ENCODE measurements at places on chromosomes 1 and 21.

- DNase-seq: no peak
Observed at GRCh38 chr21:25425156-25425555, 182.1 kb downstream of the MRPL39 start.

DNA sequence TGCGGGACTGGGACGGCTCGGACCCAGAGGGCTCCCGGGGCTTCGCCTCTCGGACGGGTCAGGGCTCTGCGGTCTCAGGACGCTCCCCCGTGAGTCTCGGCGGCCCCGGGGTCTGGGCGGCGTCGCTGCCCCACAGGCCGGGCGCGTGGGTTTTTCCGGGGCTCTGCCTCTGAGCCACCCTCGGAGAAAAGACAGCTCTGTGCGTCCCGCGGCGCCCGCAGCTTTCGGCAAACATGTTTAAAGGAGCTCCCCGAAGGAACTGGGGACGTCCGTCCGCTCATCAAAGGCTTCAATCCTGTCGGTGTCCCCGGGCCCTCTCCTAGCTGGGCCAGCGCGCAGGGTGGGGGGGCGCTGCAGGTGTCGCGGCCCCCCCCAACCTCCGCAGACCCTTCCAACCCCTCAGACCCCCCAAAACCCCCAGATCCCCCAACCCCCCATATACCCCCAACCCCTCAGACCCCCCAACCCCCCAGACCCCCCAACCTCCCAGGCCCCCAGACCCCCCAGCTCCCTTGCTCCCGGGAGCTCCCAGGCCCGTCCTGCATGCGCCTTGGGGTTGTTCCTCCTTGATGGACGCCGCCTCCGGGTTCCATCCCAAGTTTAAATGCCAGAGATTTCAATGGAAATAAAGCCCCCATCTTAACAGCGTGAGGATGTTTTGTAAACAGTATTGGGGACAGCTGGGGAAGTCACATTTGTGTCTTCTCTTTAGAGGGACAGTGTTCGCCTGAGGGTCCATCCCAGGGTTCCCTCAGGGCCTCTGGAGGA is 996 bp upstream of the C1orf159 start:
- no peak for DNase-seq

- no peak for DNase-seq
Observed at GRCh38 chr1:246659594-246660140, 64.5 kb upstream of the SCCPDH start.

- no peak for DNase-seq
Observed at GRCh38 chr1:154419620-154420571, 14.8 kb downstream of the IL6R start.

- DNase-seq: no peak
Observed at GRCh38 chr1:11525151-11525505, 46.2 kb downstream of the DISP3 start.

DNA sequence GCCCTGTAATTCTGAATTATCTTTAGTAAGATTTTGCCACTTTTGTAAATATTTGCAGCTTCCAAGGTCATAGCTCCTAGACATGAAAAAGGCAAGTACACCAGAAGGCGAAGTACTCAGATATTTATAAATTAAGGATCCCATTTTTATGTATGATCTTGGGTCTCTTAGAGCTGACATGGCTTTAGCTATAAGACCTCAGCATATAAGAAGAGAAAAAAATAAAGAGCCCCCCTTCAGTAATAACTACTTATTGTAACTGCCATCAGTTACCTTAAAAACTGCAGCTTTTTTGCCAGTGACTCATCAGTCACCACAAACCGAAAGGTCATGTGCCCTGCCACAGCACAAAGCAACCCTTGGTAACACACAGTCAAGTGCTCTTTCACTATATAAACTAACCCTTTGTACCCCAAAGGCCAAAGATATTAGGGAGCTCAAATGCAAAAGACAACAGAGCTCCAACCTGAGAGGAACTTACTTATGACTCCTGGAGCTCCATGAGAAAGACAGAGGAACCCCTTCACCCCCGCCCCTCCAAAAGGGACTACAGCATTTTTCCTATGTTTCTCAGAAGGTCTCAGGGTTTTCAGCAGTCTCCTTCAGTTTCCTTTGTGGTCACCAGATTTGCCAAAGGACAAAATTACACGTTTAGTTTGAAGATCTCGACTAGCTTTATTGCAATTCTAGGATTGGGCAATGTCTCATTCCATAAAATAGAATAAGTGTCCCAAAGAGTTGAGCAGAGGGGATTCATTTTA is 219.8 kb upstream of the DUSP10 start:
- no peak for DNase-seq

DNA sequence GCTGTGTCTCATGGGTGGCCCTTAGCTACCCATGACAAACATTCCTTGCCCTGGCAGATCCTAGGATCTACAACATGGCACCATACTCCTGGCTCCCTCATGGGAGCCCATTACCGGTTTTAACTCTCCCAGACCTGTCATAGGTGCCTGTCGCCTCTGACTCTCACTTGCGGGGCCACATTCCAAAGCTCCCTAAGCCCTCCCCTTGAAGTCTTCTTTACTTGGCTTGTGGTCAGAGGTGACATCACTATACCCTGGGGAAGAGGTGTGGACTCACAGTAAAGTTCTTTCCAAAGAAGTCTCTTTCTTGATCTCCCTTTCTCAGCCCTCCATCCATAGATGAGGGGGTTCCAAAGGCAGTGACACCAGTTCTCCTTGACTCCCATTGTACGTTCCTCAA is 5.4 kb upstream of the SLAMF9 start:
- DNase-seq: no peak

- no peak for DNase-seq
Observed at GRCh38 chr1:7438921-7439655, 332.0 kb upstream of the VAMP3 start.

DNA sequence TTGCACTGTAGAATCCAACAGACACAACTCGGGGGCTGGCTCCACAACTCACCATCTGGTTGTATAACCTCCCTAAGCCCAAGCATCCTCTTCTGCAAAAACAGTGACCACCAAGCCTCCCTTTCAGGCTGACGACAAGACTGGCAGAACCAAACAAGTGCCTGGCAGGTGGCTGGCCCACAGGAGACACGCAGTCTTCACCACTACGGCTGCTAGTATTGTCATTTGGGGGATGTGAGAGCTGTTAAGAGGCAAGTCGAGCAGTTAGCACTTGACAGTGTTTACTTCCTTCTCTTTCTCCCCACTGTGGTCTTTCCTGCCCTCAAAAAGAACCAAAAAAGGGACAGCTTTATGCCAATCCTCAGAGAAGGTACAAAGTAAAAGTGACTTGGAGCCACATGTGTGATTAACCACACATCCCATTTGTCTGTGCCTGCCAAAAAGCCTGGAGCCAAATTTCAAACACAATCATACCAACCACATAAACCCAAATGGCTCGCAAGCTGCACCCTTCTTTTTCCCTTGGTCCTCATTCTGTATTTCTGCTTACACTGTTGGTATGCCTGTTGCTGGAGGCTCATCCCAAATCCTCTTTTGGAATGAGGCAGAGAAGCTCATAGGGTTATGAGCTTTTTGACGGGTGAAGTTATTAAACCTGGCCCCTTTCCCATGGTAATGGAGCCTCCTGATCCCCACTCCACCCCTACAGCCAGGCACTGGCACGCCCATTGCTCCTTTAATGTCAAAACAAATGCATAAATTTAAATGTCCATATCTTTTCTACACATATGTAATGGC is 94.1 kb downstream of the TGFBR3 start:
- no peak for DNase-seq

- no peak for DNase-seq
Observed at GRCh38 chr1:87213135-87213515, 115.6 kb upstream of the LMO4 start.

GRCh38 chr1:229156872-229157271 is 114.0 kb upstream of the RAB4A start:
- no peak for DNase-seq

DNA sequence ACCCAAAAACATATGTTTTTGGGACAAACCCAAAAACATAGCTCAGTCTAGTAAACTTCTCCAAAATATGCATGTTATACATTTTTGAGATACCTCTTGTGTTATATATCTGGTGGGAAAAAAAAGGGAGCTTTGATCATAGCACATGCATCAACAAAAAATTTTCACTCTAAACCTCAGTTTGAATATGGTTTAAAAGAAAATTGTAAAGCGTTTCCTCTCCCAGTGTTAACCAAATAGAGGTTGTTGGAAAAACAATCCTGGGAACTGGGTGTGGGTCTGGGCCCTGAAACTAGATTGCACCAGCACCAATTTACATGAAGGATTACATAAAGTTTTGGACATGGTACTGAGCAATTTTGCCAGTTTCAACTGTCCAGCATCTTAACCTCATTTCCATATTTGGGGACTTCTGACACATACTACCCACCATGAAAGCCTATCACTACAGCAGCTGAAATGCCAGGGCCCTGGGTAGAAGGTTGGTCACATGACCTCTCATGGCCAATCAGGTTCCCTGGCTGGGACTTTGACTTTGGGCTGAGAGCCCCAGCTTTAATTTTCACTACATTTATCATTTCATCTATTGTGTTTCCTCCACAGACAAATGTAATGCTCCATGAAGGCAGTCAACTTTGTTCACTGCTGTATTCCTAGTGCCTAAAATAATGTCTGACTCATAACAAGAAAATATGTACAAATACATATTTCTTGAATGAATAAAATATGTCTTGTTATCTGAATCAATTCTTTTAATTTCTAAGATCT is 150.7 kb downstream of the SETD4 start:
- no peak for DNase-seq

DNA sequence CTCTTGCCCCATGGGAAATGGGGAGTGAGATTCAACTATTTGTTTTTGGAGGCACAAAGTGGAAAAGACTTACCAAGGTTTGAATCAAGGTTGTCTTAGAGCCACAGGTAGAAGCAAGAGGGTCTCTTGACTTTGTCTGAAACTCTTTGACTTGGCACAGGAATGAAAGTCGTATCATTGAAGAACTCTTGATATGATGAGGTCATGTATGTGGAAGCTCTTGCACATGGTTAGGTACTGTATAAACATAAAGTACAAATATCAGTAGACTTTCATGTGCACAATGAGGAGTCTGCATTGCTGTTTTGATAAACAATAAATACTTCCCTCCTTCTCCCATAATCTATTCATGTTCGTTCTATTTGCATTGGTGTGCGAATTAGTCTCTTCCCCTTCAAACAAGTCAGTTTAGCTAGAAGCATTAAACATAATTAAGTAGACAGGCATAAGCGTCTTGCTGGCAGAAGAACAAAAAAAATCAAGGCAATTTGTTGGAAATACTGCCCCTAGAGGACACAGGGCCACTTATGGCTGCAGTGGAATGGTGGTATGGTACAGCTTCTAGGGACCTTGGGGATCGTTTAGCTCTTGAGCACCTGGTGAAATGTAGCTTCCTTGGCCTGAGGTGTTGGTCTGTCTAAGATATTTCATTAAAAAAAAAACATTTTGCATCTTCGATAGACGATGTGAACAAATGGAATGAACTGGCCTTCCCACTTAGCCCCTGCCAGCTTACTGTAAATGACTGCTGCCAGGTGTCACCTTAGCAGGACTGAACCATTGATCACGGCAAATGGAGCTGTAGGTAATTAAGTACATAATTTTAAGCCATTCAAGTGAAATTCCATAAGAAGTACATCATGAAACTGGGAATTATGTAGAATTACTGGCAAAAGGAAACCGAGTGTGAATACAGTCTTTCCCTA is 218.0 kb upstream of the GALNT2 start:
- no peak for DNase-seq

DNA sequence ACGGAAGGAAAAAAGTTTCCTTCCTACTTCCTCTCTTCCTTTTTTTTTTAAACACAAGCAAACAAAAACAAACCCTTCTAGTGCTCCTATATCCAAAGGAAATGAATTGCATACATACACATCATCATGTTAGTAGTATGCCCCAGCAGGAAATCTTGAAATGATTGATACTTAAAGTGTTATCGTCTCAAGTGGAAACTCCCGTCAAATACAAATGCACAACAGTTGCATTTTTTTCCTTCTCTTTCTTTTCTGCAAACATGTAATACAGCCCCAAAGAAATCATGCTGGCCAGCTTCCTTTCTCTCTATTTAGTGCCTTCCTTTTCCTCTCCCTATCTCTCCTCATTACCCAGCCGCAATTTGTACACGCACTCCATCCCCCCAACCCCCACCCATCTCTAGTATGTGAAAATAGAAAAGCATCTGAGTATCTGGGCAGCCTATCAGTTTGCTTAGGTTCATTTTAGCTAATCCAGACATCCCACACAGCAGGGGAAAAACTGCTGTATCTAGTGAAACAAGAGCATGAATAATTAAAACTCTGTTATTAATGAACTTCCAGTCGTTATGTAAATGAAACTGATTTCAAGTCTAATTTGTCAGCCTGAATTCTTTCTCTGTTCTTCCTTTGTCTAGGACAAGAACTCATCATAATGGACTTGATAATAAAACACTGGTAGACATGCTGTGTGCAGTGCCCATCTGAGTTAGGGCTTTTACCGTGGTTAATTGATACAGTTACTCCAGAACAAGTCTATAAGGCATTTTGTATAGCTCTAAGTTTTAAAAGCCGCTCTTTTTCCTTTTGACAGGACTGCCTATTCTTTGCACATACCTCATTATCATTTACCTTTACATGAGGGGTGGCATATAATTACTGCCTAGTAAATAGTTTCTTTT is 336.5 kb upstream of the ADGRL2 start:
- DNase-seq: no peak

DNA sequence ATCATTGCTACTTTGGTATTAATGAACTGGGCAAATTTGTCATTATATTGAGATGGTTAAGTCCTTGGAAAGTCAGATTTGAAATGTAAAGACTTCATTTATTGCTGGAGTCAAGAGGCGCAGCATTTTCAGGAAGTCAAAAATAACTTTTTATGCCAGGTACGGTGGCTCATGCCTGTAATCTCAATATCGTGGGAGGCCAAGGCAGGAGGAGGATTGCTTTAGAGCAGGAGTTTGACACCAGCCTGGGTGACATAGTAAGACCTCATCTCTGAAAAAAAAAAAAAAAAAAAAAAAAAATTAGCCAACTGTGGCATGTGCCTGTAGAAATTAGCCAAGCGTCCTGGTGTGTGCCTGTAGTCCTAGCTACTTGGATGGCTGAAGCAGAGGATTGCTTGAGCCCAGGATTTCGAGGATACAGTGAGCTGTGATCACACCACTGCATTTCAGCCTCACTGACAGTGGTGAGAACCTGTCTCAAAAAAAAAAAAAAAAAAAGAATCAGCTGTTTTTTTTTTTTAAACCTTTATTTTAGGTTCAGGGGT is 5.5 kb downstream of the HIPK1 start:
- no peak for DNase-seq

DNA sequence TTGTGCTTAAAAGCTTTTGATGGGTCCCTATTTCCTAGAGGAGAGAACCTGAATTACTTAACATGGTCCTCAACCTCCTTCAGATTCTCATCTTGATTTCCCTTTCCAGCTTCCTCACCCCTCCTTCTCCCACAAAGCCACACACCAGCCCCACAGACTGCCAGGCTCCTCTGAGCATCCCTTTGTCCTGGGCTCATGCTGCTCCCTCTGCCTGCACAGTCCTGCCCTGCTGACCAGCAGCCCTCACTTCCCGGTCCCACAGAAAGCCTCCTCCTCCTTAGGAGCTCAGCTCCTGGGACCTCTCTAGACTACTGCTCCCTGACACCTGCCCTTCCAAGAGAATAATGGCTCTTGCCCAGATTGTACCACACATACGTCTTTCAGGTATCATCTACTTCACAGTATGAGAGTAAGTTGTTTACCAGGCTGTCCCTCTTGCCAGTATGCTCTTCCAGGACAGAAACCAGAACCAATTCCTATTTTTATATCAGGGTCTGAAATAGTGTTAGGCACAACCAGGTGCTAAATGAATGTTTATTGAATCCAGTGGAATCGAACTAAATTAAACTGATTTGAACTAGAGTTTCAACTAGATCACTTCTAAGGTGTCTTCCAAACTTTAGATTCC is 373.4 kb downstream of the LMX1A start:
- DNase-seq: no peak

Data from NCI-H1417 treated with DMSO at 0.1 percent for 48 hours (cell line).